ENCODE measurements at places on chromosomes 1 and 21.

GRCh38 chr1:97869441-97869840 lies 51.4 kb downstream of the DPYD start:
- DNase-seq, result no peak

DNA sequence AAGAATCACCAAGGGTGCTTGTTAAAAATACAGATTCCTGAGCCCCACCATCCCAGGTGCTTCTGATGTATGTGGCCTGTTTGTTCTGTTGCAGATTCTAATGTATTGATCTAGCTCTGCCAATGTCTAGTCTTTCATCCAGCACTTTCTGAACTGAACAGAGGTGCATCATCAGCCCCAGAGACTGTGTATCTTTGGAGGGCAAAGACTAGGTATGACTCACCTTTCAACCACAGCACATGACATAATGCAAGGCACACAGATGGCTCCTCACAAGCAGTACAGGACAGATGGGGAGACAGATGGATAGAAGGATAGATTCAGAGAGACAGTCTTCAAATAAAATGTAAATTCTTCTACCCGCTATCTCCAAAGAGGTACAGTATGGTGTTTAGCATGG lies 32.3 kb downstream of the CD58 start:
- no peak for DNase-seq

DNA sequence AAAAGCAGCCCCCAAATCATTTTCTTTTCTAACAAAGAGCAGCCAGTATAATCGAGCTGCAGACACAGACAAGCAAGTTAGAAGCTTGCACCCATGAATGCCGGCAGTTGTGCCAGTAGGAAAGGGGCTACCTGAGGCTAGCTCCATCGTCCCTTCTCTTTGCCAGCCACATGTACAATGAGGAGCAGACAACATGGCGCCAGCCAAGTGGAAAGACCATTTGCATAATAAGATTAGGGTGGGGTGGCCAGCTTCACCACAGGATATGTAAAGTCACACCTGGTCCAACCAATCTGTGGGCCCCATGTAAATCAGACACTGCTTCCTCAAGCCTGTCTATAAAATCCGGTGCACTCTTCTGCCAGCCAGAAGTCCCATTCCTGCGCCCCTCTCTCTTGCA lies 103.7 kb downstream of the CCDC185 start:
- no peak for DNase-seq

DNA sequence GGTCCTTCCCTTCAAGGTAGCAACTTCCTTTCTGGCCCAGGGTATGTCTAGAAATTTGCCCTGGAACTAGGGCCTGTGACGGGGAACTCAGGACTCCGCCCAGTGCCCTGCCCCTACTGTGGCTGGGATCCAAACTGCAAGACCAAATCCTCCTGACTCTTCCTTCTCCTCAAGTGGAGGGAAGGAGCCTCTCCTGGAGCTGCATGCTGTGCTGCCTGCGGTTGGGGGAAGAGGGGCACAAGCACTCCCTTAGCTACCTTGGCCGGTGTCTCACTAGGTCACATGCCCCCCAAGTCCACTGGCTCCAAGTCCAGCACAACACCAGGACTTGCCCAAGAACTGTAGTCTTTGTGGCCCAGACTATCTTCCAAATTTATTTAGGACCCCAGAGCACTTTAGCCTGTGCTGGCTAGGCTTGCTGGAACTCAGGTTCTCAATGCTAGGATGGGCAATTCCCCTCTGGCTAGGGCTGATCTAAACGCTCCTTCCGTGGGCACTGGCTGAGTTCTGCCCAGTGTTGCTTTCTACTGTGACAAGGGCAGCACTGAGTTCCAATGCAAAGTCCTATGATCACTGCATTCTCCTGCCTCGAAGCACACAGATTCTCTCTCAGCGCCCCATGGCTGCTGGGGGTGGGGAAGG lies 12.2 kb downstream of the ADSS2 start:
- DNase-seq, result peak; percentile 60

DNA sequence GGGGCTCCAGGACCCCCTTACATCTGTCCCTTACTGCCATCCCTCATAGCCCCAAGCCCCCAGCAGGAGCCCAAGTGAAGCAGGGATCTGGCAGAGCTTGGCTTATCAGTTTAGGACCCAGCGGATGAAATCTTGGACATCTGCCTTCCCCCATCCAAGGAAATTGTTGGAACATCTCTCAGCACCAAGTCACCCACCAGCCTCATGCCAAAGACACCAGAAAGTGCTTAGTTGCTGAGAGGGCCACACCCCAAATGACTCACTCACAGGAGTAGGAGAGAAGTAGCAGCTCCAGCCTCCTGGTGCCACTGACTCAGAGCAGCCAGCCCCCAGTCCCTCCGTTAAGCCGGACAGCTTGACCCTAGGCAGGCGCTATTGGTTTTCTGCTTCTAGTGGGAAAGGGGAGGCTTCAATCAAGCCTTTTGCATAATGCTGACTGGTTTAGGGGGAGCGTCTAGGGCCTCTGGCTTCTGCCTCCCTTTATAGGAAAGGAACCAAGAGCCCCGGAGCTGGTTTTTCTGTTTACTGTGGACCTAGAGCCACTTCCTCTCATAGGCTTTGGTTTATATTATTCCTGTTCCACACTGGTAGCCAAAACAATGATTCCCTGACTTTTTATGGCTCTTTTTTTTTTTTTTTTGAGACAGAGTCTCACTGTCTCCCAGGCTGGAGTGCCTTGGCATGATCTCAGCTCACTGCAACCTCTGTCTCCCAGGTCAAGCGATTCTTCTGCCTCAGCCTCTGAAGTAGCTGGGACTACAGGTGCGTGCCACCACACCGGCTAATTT lies 114.2 kb upstream of the IPO9 start:
- no peak for DNase-seq

- DNase-seq, result no peak
These were observed 5.3 kb downstream of the KRTAP10-1 start for GRCh38 chr21:44534688-44535087.

- DNase-seq, result no peak
These were observed 15.0 kb downstream of the GNB1 start for GRCh38 chr1:1875932-1876331.

- no peak for DNase-seq
These were observed 72.5 kb upstream of the MORC3 start for GRCh38 chr21:36247316-36248010.

DNA sequence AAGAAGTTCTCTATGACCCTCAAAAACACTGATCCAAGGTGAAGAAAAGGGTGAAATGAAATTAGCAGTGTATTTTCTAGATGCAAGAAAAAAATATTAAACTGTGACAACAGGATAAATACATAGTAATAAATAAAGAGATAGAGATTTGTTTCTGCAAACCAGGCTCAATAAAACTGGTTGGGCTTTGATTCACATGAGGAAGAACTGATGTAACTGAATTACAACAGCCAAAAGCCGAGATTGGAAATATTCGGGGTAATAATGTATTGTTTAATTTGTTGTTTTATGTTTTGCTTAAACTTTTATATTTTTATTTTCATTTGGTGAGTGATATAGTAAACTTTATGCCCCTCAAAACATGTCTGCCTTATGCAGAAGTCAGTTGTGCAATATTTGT lies 285.0 kb downstream of the BRINP3 start:
- no peak for DNase-seq

DNA sequence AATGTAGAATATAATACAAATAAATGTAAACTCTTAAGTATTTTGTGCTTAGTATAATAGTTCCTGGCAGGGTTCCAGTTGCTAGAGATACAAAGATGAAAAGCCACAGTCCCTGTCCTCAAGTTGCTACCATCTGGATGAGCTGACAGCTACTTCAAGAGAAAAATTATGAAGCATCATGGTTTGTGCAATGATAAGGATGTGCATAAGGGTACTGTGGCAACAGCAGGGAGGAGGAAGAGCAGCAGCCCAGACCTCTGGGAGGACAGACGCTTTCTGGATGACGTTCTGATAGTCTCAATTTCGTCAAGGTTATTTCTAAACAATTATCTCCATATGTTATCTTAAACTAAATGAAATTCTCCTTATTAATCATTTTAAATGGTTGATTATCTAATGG lies 198.9 kb downstream of the NTNG1 start:
- no peak for DNase-seq

GRCh38 chr1:3836421-3836820 lies 20.6 kb downstream of the CEP104 start:
- DNase-seq, result no peak

DNA sequence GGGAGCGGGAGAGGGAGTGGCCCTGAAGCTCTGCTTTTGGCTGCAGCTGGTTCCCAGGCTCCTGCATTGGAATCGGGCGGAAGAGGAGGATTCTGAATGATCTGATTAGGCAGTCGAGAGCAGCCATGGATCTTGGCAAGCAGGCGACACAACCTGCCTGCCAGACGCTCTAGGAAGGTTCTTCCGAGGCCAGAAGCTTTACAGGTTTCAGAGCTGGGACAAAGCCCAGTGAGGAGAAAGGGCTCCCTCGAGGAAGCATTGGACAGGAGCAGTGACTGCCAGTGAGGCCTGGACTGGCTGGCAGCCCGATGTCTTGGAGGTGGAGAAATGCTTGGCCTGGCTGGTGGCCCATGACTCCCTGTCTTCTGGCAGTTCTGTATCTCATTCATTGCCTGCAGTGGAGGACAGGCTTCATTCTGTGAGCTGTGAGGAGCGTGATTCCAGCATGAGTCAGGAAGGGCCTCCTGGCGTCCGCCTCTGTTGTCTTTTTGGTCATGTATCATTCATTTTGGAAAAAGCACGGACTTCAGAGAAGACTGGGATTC lies 132.7 kb upstream of the IPO9 start:
- no peak for DNase-seq

GRCh38 chr1:52602856-52603600 lies 857 bp downstream of the GPX7 start:
- DNase-seq, result no peak

- DNase-seq, result no peak
These were observed 303.6 kb downstream of the LMO4 start for GRCh38 chr1:87632232-87632631.

GRCh38 chr1:230236301-230237008 lies 169.4 kb downstream of the GALNT2 start:
- DNase-seq, result no peak

DNA sequence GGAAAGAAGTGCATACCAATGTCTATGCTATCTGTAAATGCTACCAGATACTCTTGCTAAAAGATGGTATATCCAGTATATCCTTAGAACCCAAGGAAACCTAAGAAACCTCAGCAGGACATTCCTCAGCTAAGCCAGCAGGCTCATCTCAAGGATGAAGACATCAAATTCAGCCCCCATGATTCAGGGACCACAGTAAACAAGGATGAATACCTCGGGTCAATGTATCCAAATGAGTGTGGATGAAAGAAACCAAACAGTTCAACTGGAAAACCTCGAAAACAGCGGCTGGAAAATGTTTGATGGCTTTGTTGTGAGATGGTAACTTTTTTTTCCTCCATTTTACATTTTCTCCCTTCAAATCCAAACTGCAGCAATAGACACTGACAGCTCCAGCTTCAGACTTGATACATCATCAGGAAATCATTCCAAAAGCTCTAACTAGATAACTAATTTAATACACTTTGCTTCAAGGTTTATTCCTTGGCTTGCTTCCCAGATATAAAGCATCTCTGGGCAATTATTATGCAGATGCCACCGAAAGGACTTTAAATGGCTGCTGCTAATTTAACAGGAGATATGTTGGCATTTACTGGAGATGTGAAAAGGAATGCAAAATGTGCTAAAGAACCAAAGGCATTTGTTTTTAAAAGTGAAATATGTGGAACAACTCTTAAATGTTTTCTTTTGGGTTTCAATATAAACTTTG lies 73.6 kb downstream of the SMYD2 start:
- no peak for DNase-seq

- no peak for DNase-seq
These were observed 5.2 kb upstream of the KISS1 start for GRCh38 chr1:204201348-204202040.

DNA sequence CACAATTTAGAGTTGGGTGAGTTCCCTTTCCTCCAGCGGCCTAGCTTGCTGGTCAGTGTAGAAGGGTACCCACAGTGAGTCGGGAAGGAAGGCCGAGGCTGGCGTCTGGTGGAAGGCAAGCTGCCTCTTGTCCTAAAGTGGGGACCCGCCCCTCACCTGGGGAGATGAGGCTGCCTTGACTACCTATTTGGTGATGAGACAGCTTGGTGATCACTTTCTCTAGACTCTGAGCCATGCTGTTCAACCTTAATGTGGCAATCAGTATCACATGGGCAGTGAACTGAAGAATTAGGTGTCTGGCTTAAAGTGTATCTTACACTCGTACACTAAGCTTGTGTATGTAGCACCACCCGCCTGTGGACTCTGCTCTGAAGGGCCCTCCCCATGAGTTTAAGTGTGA lies 100.7 kb downstream of the COLGALT2 start:
- no peak for DNase-seq

DNA sequence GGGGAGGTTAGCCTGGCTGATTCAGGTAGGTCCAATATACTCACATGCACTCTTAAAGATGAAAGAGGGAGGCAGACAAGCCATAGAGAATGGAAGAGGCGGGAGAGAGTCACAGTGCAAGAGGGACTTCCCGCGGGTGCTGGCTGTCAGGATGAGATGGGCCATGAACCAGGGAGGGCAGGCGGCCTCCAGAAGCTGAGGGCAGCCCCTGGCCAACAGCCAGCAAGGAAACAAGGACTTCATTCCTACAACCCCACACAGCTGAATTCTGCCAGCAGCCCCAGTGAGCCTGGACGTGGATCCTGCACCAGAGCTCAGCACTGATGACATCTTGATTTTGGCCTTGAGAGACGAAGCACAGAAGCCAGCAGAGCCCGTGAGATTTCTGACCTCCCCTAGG lies 15.1 kb upstream of the B3GALT5 start:
- no peak for DNase-seq

DNA sequence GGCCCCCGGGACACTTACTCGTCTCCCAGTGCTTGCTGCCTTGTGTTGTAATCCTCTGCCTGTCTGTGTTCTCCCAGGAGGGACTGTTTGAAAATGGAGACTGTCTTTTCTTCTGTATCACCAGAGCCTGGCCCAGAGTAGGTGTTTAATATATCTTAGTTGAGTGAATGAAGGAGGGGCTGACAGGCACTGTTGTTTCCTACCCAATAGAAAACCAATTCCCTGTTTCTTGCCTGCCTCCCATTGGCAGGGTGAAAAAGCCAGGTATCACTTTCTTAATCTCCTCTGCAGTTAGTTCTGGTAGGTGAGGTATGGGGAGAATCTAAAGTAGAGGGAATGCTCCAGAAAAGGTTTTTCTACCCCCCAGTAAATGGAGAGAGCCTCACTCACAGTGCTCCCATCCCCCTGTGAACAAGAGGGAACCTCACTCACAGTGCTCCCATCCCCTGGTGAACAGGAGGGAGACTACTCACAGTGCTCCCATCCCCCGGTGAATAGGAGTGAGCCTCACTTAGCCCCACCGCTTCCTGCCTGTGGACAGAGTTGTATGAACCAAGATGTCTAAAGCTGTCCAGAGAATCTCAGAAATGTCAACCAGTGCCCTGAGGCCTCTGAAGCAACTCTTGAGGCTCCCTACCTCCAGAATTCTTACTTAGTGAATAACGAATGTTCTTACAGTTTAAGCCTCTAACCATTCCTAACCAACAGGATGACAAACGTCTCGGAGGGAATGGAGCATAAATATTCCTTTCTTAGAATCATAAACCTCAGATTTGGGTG lies at the start of gene GJA5:
GJA5 (minus strand) TSS at position 122 of the 780 bp plus-strand sequence. CDS start 1,364 bp downstream, outside the sequence.
- DNase-seq, result no peak

- no peak for DNase-seq
These were observed 85.3 kb downstream of the FOXD2 start for GRCh38 chr1:47522935-47523834.
